ENCODE measurements at places on chromosomes 13 and 19. TPM values are rescaled to one million over a fixed set of nuclear protein-coding genes. Genes with fewer than 3 reads are reported as not detected.

NLRP11 gene
- 0.13 TPM for total RNA-seq

SYNE4 gene
- not detected for total RNA-seq

ZNF577 gene
- total RNA-seq, result 3.0 TPM

ZSCAN4 gene
- not detected for total RNA-seq

IFNL4 gene
- not detected for total RNA-seq

ZNF626 gene
- total RNA-seq, result not detected

GPC5 gene
- 0.14 TPM for total RNA-seq

PRTN3 gene
- not detected for total RNA-seq

ZNF296 gene
- total RNA-seq, result not detected

SELENOV gene
- total RNA-seq, result not detected

C2CD4C gene
- 0.69 TPM for total RNA-seq

MPND gene
- total RNA-seq, result 1.3 TPM

CEACAM4 gene
- total RNA-seq, result not detected

JSRP1 gene
- total RNA-seq, result not detected

VSTM2B gene
- total RNA-seq, result not detected

ZNF135 gene
- total RNA-seq, result not detected

DNA sequence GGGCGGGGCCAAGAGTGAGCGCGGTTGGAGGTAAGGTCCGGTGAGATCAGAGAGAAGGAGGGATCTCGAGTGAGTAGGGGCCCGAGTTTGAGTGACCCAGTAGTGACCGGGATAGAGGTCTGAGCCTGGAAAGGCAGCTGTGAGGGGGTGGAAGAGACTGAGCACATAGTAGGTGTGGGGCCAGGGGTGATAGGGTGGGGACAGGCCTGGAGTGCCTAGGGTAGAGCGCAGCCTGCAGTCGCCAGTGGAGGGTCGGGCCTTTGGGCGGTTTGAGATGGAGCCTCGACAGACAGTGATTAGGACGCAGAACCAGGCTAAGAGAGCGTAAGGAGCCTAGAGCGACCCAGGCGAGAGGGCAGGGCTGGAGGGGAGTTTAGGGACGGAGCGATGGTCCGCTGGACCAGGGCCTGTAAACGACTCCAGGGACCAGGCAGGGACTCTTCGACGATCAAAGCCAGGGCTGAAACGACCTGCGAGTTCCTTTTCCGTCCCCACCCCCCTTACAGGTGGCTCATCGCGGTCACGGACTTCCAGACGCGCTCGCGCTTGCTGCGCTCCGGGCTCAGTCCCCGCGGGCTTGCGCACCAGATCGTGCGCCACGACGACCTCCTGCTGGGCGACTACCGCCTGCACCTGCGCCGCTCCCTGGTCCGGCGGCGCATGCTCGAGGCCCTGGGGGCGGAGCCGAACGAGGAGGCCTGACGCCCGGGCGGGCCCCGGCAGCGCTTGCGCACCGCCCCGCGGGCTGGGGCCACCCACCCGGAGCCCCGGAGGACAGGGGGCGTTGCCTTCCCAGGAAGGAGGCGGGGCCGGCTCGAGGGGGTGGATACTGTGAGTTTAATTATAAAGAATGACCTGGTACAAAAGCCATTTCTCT is 9.4 kb downstream of the C19orf81 start:
- DNase-seq, result peak; percentile 88

GRCh38 chr13:48962281-48962680 is 13.4 kb upstream of the FNDC3A start:
- DNase-seq, result peak; percentile 55

GRCh38 chr13:27921421-27921960 is 1.7 kb downstream of the PDX1 start:
- no peak for DNase-seq

- DNase-seq, result peak; percentile 45
Observed at GRCh38 chr13:33208290-33209220, 77.0 kb downstream of the STARD13 start.

DNA sequence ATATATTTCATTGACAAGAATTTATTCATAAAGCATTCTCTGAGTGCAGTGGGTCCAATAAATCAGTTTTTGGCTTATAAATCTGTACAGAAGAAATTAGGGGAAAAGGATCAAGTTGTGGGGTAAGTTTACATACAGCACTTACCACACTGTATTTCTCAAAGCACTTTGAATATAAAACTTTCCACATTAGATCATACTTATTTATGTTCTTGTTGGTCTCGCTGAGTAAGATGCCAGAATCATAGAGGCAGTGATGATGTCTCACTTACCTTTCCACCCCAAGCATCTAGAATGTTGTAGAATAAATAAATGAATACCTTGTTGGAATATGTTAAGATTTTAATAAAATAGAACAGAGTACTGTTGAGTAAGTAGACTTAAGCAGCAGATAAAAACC is 279.1 kb downstream of the PCDH20 start:
- DNase-seq, result no peak

- no peak for DNase-seq
Observed at GRCh38 chr19:32811151-32811550, 58.4 kb downstream of the SLC7A9 start.

DNA sequence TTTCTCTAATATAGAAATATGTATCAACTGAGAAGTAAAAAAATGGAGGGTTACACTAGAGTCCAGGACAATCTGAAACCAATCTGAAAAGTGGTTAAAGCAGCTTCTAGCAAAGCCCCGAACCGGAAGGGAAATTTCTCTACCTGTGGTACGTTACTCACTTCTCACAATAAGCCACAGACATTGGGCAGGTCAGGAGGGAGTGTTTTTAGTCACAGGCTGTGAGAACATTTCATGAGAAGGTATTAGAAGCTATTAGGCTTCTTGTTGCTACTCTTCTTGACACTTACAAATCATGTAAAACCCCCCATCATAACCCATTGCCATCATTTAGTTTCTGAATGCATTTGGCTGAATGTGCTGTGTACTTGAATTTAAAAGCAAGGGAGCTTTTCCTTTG is 120.9 kb downstream of the NUFIP1 start:
- no peak for DNase-seq

DNA sequence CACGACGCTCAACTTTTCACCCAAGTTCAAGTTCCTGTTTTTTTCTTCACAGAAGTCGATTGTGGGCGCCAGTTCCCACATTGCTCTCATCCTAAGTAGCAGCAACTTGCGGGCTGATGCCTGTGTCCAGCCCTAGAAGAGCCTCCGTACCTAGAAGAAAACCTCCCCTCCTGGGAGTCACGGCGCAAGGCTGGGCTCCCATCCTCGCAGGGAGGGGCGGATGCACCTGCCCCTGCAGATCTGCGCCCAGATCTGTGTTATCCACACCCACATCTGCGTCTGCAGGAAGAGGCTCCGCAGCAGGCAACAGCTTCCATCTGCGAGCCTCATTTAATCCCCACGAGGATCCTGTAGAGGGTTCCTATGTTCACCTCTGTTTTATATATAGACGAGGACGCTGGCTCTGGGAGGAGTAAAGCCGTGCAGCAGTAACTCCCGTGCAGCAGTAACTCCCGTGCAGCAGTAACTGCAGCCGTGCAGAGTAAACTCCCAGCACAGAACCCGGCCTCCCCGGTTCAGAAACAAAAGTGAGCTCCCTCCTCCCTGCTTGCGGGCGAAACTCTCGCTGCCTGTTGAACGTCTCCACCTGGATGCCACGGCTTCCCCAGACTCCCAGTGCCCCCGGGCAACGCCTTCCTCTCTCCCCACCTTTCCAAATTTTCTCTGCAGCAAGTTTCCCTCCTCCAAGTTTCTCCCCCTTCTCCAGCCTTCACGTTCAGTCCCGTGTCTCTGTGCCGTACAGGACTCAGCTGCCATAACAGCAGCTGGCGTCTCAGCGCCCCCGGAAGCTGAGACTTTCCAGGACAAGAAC is 23.5 kb upstream of the LAIR1 start:
- no peak for DNase-seq

GRCh38 chr13:102825921-102826706 is 19.7 kb upstream of the ERCC5 start:
- DNase-seq, result peak; percentile 94

- no peak for DNase-seq
Observed at GRCh38 chr19:10284065-10284959, 2.4 kb upstream of the ICAM4 start.

DNA sequence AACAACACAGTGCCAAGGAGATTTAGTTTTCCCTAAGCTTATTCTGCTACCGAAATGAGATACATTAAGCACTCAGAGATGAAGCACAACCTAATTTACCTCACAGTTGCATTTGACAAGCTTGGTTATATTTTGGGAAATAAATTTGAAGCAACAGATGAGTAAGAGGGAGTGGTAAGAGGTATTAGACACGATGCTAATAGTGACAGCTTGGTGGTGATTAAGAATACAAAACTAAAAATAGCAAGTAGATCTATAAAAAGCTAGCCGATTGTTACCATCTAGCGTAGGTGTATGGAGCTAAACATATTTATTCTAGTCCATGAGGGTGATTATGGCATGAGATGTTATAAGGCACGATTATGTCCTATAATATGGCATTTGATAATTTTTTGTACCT is 208.5 kb downstream of the PCCA start:
- DNase-seq, result no peak

DNA sequence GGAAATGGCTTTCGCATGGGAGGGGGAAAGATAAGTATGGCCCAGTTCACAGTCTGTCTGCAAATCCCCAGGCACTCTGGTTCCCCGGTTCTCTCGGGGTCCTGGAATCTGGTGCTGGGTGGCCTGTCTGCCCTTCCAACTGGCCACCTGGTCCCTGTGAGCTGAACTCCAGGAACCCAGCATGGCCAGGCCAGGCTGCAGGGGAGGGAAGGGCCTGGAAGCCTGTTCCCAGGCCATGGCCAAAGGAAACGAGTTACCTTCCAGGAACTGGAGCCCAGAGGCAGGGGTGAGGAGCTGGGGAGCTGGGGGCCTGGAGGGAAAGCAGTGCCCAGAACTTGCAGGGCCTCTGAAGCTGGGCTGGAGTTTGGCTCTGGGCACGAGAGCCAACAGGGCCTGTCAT is 19.1 kb upstream of the PNMA8C start:
- DNase-seq, result no peak

GRCh38 chr13:75628801-75629200 is 7.3 kb upstream of the LMO7 start:
- DNase-seq, result no peak

DNA sequence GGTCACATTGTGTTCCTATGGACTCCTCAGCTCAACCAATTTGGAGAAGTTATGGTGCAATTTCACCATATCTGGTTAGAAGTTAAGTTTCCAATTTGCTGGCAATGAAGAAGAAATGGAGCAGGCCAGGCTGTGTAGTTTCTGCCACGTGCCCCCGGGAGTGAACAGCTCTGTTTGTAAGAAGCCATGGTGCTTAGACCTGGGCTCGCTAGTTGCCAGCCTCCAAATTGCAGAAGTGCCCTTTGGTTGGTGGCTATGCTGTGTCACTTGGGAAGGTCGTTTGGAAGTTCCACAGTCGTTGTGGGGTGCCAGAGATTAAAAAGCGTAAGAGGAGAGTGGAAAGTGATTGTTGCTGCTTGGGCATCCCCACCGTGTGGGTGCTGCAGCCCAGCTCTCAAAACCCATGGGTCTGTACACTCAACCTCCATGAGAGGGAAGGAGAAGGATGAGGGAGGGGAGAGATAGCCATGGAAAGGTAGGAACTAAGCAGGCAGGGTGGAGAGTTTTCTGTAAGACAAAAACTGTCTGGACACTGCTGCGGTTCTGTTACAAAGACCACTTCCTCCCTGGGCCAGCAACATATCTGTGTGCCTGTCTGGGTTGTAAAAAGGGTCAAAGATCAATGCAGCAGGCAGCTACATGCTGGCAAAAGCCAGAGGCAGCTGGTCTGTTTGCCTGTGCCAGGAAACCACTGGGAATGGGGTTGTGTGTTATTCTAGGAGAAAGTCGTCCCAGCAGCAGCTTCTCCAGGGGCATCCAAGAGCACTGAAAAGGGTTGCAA is 10.8 kb downstream of the ALOX5AP start:
- DNase-seq, result no peak

GRCh38 chr13:113974304-113975281 is 717 bp upstream of the C13orf46 start:
- DNase-seq, result no peak

DNA sequence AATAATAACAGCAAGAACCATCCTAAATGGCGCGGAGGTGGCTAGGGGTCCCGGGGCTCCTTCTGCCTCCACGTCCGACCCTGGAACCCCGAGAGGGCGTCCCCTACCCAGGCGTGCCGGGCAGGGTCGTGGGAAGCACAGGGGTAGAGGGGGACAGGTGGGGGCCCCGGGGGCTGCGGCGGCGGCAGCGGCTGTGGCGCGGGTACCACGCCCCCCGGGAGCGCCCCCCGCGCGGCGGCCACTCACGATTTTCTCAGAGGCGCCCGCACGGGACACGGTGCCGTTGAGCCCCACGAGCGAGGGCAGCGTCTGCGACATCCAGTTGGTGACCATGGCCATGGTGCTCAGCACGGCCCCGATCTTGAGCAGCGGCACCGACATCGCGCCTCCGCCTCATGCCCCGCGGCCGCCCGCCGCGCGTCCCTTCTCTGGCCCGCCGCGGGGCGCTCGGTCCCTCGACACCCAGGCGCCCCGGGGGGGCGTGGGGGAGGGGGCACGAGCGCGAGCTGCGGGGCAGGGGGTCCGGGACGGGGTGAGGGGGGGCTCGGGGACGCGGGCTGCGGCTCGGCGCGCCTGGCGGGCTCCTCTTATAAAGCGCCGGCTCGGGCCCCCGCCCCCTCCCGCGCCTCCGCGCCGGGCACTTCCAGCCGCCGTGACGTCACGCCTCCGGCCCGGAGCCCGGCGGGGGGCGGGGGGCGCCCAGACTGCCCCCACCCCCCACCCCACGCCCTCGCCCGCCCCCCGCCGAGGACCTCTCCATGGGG is 22.9 kb downstream of the OLFM2 start:
- DNase-seq, result no peak

DNA sequence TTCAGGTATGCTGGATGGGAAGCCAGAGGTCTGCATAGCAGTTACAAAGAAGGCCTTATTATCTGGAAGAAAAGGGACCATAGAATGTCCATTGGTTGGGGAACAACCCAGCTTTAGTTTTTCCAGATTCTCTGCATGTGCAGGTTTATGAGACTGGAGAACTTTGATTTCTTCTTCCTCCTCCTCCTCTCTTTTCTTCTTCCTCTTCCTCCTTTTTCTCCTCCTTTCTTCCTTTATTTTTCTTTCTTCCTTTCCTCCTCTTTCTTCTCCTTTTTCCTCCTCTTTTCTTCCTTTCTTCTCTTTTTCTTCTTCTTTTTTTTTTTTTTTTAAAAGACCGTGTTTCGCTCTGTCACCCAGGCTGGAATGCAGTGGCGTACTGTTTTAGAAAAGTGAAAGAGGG is 30.9 kb downstream of the EPN1 start:
- no peak for DNase-seq

DNA sequence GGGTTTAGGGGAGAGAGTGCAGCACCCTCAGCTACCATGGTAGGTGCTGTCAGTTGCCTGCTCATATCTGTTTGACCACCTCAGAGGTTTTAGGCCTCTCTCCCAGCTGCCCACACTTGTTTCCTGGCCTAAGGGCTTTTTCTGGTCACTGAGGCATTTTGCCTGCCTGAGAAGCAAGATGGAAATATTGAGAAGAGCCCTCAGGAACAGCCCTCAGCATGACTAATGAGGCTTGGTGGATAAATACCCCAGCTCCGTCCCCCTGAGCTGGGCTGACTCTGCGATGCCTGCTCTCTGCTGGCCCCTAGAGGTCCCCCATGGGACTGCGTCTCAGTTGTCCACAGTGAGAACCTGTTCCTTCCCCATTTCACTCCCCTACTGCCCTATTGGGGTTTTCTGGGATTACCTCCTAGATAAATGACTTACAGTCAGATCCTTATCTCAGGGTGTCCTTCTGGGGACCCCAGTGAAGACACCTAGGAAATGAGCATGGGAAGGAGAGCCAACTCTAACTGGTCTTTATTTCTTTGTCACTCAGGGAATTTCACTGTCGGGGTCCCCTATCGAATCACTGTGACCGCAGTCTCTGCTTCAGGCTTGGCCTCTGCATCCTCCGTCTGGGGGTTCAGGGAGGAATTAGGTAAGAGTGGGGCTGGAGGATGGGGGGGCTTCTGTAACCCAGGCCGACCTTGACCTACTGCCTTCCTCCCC is 13.3 kb downstream of the PALM3 start:
- peak; percentile 54 for DNase-seq

- DNase-seq, result no peak
Observed at GRCh38 chr13:33876716-33877394, 58.9 kb downstream of the RFC3 start.
